AG10803 (cell line): ENCODE measurements at places on chromosomes 6 and 20.

DNA sequence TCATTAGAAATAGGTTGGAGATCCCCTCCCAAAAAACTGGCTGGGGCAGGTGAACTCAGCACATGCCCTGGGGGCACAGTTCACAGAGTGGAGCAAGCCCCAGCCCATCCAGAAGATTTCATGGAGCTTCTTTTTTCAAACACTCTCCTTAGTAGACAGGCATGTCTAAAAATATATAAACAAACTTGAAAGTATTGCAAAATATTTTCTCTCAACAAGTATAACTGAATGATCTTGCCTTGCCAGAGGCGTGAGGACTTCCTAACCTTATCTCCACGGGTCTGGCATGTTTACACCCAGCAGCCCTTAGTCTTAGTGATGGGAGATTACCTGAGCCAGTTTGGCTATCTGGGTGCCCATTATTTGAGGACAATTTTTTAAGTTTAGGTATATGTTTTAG is 107.1 kb downstream of the QRSL1 start:
- DNase-seq: no peak

- no peak for DNase-seq
Measured at GRCh38 chr20:19376451-19377229, 164.2 kb downstream of the SLC24A3 start.

- no peak for DNase-seq
Measured at GRCh38 chr6:148867862-148868261, 121.0 kb downstream of the UST start.

DNA sequence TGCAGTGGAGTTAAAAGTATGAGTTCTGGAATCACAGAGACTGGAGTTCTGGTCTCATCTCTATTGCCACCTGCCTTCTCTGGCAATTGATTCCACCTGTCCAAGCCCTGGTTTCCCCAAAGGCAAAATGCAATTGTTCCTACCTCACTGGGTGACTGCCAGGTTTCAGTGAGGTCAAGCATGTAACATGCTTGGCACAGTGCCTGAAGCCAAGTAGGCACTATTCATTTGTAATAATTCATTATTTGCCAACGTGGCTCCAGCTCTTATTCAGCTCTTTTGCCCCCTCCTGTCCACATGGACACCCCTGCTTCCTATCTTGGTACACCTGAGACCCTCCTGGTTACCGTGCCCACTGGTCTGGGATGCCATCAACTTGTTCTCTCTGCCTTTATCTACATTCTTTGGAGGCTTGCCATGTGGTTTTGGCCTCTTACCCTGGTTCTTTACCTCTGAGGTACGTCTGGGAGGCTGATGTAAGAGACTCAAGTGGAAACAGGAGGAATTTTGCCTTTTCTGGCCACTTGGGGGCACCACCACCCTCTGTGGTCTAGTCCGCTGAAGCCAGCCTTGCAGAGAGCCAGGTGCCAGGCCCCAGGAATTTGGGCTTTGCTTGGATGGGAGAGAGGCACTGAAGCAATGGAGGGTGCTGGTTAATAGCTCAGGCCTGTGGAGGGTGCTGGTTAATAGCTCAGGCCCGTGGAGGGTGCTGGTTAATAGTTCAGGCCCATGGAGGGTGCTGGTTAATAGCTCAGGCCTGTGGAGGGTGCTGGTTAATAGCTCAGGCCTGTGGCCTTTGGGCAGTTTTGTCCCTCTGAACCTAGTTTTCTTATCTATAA is 1.7 kb downstream of the KCNK15 start:
- peak; percentile 72 for DNase-seq

DNA sequence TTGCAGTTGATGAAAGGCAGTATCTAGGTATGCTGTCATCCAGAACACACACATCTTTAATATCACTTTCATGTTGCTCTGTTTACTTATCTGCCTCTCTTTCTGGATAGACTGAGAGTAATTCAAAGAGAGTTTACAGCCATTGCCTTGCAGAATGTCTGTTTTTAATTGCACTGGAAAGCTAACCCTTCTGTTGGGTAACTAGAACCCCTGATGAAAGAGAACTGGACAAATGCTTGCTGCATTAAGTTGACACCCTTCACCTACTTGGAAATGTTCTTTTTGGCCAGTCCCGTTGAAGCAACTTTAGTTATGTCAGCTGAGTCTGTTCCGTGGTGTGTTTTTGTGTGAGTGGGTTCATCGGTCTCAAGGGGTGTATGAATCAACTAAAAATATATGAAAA is 383.8 kb upstream of the CITED2 start:
- DNase-seq: peak; percentile 86

GRCh38 chr20:58652606-58653294 is 1.7 kb downstream of the STX16 start:
- no peak for DNase-seq

DNA sequence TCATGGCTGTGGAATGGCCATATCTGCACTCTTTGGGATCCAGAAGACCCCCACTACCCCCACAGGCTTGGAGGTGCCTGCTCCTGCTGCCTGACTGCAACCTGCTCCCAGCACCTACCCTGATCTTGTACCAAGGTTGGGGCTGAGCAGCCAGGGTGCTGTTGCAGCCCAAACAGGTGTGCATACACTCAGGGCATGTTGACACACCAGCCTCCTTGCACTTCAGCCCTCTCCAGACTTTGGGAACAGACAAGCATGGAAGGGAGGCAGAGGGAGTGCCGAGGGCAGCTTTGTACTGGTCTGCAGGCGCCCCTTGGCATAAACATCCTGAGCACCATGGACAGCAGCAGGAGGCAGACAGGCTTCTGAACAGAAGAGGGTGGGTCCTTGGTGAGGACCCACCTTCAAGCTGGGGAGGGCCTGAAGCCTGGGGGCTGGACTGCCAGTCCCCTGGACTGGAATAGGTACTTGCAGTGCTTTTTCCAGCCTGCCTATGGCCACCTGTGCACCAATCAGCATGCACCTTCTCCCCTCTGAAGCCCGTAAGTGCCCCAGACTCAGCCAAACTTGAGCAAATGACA is 1675.8 kb downstream of the HACE1 start:
- no peak for DNase-seq

GRCh38 chr20:2305946-2306345 is 10.1 kb downstream of the TGM3 start:
- no peak for DNase-seq

DNA sequence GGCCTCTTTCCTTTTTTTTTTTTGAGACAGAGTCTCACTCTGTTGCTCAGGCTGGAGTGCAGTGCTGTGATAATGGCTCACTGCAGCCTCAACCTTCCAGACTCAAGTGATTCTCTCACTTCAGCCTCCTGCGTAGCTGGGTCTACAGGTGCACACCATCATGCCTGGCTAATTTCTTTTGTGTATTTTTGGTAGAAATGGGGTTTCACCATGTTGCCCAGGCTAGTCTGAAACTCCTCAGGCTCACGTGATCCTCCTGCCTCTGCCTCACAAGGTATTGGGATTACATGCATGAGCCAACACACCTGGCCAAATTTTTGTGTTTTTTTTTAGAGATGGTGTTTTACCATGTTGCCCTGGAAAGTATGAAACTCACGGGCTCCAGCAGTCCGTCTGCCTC is 29.3 kb downstream of the SRC start:
- no peak for DNase-seq

DNA sequence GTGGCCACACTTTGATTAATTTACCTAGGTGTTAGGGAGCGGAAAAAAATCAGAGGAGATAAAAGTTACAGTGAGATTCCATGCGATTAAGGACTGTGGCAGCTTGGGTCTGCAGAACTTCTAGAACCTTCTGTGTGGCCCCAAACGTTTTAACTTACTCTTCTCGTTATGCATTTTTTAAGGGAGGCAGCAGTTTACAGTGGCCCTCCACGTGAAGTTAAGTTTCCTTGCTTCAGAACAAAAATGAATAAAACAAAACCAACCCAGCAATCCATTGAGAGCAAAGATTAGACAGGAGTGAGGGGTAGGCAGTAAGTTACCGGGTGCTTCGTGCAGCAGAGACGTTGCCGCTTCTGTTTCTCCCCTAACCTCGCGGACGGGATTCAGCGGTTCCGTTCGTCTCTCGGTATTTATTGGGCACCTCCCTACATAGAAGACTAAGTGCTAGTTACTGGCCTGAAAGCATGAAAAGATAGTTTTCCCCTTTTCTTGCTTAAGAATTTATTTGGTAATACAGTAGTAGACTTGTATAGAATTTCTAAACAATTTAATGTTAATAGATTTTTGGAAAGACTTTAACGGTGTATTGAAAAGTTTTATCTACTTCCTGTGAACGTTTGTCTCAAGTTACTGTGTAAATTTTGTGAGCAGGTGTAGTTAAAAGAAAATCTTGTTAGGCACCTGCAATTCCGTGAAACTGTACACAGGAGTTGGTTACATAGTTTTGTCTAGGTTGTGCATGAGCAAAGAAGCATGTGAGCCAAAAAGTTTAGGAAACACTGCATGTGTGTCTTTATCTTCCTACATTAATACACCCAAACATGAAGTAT is 1.1 kb downstream of the BAG2 start:
- no peak for DNase-seq

DNA sequence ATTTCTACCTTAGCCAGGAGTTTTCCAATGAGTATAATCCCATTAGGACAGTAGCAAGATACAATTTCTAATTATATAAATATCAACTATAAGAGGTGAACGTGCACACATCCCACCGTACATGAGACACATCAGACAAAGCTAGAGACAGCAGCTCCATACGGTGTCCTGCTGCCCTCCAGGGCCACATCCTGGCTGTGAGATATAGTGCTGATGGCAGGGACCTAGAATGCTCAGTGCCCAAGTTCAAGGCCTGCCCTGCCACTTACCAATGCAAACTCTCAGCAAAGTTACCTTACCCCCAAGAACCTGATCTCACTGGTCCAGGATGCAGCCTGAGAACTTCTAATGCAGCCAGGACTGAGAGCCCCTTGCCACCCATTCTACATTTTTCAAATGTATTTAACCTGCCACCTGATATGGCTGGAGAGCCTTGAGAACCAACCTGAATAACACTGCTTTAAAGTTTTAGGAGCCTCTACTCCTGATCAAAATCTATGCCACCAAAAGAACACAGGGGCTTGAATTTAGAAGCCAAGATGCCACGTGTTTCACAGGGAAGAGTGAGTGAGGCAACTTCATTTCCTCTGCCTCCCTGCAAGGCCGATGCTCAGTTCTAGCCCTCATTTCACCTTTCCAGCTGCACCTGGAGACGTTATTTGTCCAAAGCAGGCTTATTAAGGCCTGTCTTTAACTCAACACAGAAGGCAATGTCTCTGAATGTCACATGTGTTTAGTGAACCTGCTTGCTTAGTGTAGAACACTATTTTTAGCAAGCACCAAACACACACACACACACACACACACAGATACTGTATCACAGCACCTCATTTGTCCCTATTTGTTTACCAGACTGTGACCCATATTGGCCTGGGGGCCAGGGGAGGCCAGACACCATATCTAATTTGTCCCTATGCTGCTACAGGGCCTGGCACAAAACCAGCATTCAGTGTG is 6.1 kb downstream of the NFATC2 start:
- DNase-seq: no peak
